Large intestine (tissue), 12 donors: ENCODE measurements at places on chromosomes 7 and 10. TPM values are rescaled to one million over a fixed set of nuclear protein-coding genes. Genes with fewer than 3 reads are reported as not detected.

MINDY4 gene
- polyA plus RNA-seq: 12.3 TPM

- H3K27me3 ChIP-seq: no peaks in the 10 kb centered on the region
- no peak overlapping the region for H3K27ac ChIP-seq
- no peak overlapping the region for H3K4me3 ChIP-seq
- H3K4me1 ChIP-seq: no peaks in the 10 kb centered on the region
These were observed 190.2 kb downstream of the RAMP3 start for GRCh38 chr7:45347804-45348203.

GRCh38 chr7:31957090-31957720 is 113.0 kb downstream of the PDE1C start:
- no peak overlapping the region for H3K27ac ChIP-seq
- no peaks in the 10 kb centered on the region for H3K36me3 ChIP-seq
- H3K4me3 ChIP-seq: no peak overlapping the region
- no peak for DNase-seq
- peaks cover 3% of the 10 kb centered on the region for H3K4me1 ChIP-seq

CHCHD2 gene
- 342 TPM for polyA plus RNA-seq

ASZ1 gene
- not detected for polyA plus RNA-seq

GRCh38 chr10:79219322-79219957 is 127.8 kb upstream of the PPIF start:
- H3K4me1 ChIP-seq: peaks cover 49% of the 10 kb centered on the region
- DNase-seq: no peak
- H3K27ac ChIP-seq: no peak overlapping the region
- H3K36me3 ChIP-seq: peaks cover 49% of the 10 kb centered on the region
- H3K4me3 ChIP-seq: no peak overlapping the region
- no peaks in the 10 kb centered on the region for H3K27me3 ChIP-seq

DNA sequence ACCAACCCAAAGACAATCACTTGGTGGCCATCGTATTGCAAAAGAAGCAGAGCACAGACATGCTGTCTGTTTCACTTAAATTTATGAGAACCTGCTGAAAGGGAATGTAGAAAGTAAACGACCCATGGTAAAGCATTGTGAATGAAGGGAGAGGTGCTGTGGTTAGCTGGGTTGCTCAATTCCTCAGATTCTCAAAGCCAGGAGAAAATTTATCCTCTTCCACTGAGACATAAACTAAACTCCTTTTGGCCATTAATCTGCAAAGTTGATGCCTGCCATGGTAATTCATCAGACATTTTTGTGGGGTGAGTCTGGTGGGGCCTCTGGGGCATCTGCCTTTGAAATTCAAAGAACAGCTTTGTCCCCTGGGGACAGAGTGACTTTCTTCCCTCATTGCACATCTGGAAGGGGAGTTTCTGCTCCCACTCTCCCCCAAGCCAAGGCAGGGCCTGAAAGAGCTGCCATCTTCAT is 951.0 kb downstream of the LRMDA start:
- no peak for DNase-seq
- H3K4me1 ChIP-seq: no peaks in the 10 kb centered on the region
- H3K36me3 ChIP-seq: no peaks in the 10 kb centered on the region
- H3K4me3 ChIP-seq: no peak overlapping the region

DNA sequence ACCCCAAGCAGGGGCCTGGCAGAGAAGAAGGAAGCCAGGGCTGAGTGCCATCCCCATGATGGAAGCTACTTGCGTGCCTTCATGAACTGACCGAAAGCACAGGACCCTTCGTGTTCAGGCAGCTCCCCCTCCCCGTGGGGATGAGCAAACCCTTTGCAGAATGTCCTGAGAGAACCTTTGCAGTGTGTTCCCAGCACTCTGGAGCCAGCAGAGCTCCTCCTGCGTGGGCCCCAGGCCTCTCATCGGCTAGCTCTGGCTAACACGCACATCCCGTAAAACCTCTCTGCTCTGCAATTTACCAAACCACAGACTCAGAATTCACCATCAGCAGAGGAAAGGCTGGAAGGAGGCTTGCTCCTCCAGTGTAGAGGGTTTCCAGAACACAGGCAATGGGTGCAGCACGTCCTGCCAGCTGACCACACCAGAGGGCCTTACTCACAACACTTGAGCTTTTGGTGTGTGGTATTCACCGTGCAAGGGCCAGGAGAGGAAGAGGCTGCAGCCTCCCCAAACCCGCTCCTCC is 3.1 kb downstream of the SH3PXD2A start:
- no peak overlapping the region for H3K27ac ChIP-seq
- no peaks in the 10 kb centered on the region for H3K36me3 ChIP-seq
- H3K4me3 ChIP-seq: no peak overlapping the region
- DNase-seq: no peak
- peaks cover 34% of the 10 kb centered on the region for H3K4me1 ChIP-seq

DNA sequence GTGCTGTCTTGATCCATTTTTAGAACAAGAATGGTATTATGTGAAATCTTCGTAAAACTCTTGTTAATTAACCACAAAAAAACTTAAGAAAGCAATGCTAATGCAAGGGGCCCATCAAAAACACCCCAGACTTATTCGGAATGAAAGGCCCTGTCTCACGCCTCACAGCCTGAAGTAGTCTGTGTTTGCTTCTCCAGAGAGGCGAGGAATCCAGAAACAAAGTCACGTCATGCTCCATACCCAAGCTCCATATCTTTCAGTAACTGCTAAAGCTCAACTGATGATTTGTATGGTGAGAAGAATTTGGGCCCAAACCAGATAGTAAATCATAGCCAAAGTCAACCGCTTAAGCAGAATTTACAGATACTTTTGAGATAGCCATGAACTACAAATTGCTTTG is 155.4 kb downstream of the ATE1 start:
- no peaks in the 10 kb centered on the region for H3K4me1 ChIP-seq
- H3K27me3 ChIP-seq: no peaks in the 10 kb centered on the region
- H3K27ac ChIP-seq: no peak overlapping the region
- no peak for DNase-seq

DNA sequence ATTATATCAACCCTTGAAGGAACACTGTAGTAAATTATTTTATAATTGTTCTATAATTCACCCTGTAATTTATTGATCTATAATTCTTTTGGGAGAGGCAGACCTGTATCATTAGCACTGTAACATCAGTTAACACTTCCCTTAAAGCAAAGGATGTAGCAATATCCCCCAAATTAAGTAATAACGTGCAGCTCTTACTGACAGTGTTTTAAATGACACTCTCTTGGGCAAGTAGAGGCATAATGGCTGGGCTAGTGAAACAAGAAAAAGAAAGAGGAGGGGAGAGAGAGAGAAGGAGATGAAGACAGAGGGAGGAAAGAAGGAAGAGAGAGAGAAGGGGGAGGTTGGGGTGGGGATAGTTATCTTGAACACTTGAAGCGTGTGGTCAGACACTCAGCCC is 161.0 kb upstream of the RNF32 start:
- no peaks in the 10 kb centered on the region for H3K4me1 ChIP-seq
- H3K36me3 ChIP-seq: no peaks in the 10 kb centered on the region
- H3K4me3 ChIP-seq: no peak overlapping the region
- no peak for DNase-seq
- H3K27ac ChIP-seq: no peak overlapping the region

DNA sequence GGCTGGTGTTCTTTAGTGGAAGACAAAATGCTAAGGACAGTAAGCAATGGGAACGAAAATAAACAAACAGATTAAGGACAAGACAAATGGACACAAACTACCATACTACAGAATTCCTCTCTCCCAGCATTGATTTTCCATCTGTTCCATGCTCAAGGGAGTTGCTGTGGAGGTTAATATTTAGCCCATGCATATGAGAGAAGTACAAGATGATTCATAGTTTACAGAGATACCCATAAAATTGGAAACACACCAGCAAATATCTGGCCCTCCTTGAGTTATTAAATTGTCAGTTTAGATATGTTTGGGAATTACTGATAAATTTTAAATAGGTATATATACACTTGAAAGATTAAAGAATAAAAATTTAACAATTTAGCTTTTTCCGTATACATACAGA is 69.8 kb downstream of the GLI3 start:
- no peaks in the 10 kb centered on the region for H3K36me3 ChIP-seq
- H3K4me1 ChIP-seq: no peaks in the 10 kb centered on the region
- H3K4me3 ChIP-seq: no peak overlapping the region
- peak; percentile 41 for DNase-seq

- H3K4me3 ChIP-seq: no peak overlapping the region
These were observed 448.4 kb upstream of the COBL start for GRCh38 chr7:51764976-51765375.

GRCh38 chr7:9242636-9243035 is 809.2 kb downstream of the NXPH1 start:
- no peak for DNase-seq
- H3K4me3 ChIP-seq: no peak overlapping the region
- H3K27ac ChIP-seq: no peak overlapping the region
- no peaks in the 10 kb centered on the region for H3K4me1 ChIP-seq

DNA sequence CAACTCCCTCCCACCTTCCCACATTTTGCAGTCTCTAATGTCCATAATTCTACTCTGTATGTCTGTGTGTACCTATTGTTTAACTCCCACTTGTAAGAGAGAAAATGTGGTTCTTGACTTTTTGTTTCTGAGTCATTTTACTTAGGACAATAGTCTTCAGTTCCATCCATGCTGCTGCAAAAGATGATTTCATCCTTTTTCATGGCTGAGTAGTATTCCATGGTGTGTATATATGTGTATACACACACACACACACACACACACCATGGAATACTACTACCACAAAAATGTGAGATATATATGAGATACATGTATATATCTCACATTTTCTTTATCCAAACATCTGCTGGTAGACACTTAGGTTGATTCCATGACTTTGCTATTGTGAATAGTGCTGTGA is 182.1 kb upstream of the GALNT17 start:
- no peaks in the 10 kb centered on the region for H3K27me3 ChIP-seq
- H3K27ac ChIP-seq: no peak overlapping the region
- no peak overlapping the region for H3K4me3 ChIP-seq
- DNase-seq: no peak
- peaks cover 14% of the 10 kb centered on the region for H3K4me1 ChIP-seq

TEX47 gene
- polyA plus RNA-seq: not detected

DNA sequence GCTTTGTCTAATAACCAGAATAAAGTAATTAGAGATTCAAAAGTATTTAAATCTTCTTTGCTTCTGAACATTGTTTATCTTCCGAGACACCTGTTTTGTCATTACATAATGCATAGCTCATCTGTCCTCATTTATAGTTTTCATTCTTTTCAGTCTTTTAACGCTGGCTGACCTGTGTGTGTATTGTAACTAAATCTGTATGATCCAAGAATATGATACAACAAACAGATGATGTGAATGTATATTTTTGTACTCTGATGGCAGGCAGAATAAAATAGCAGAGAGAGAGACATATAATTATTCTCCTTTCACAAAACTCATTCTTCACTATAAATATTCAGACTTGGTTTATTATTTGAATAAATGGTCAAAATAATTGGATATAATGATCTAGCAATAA is 80.6 kb downstream of the ORC5 start:
- DNase-seq: no peak
- H3K4me1 ChIP-seq: no peaks in the 10 kb centered on the region
- no peak overlapping the region for H3K4me3 ChIP-seq
- no peak overlapping the region for H3K27ac ChIP-seq
- no peaks in the 10 kb centered on the region for H3K27me3 ChIP-seq
- H3K36me3 ChIP-seq: peaks cover 13% of the 10 kb centered on the region

GRCh38 chr10:133122171-133122935 is 34.6 kb downstream of the ADGRA1 start:
- no peaks in the 10 kb centered on the region for H3K36me3 ChIP-seq
- no peak overlapping the region for H3K4me3 ChIP-seq
- no peak for DNase-seq

- no peak overlapping the region for H3K27ac ChIP-seq
- DNase-seq: no peak
- peaks cover 29% of the 10 kb centered on the region for H3K36me3 ChIP-seq
- no peaks in the 10 kb centered on the region for H3K27me3 ChIP-seq
These were observed 114.0 kb downstream of the INPP5A start for GRCh38 chr10:132651511-132652029.

- H3K4me1 ChIP-seq: no peaks in the 10 kb centered on the region
- H3K4me3 ChIP-seq: no peak overlapping the region
- H3K27me3 ChIP-seq: no peaks in the 10 kb centered on the region
- DNase-seq: no peak
- H3K27ac ChIP-seq: no peak overlapping the region
These were observed 72.0 kb downstream of the KMT2C start for GRCh38 chr7:152363798-152364197.

CALN1 gene
- 0.09 TPM for polyA plus RNA-seq

DNA sequence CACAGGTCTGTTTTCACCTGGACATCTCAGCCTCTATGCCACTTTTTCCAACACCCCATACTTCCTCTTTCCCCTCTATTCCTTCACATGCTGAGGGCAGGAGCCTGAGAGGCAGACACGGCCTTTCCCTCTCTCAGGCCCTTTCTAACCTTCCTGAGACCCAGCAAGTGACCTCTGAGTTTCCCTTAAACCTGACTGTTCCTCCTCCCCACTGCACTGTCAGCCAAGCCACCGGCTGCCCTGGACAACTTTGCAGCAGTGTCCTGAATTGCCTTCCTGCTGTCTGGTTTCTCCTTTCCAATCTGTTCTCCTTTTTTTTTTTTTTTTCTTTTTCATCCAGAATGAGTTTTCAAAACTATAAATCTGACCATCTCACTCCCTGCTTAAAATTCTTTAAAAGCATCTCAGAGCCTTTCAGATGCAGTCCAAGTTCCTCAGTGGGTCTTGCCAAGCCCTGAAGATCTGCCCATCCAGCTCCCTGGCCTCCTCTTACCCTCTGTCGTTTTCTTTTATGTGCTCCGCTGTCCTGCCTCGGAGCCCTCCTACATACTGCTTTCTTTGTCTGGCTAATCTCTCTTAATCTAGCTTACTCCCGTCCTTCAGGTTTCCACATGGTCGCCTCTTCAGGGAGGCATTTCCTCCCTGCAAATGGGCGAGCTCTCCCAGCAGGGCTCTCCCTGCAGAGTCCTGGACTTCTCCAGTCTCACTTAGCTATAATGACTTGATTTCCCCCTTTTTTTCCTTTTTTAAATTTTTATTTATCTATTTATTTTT is 30.5 kb downstream of the SLC13A4 start:
- H3K36me3 ChIP-seq: no peaks in the 10 kb centered on the region
- no peak overlapping the region for H3K4me3 ChIP-seq
- no peaks in the 10 kb centered on the region for H3K27me3 ChIP-seq
- no peak overlapping the region for H3K27ac ChIP-seq
- no peak for DNase-seq

DNA sequence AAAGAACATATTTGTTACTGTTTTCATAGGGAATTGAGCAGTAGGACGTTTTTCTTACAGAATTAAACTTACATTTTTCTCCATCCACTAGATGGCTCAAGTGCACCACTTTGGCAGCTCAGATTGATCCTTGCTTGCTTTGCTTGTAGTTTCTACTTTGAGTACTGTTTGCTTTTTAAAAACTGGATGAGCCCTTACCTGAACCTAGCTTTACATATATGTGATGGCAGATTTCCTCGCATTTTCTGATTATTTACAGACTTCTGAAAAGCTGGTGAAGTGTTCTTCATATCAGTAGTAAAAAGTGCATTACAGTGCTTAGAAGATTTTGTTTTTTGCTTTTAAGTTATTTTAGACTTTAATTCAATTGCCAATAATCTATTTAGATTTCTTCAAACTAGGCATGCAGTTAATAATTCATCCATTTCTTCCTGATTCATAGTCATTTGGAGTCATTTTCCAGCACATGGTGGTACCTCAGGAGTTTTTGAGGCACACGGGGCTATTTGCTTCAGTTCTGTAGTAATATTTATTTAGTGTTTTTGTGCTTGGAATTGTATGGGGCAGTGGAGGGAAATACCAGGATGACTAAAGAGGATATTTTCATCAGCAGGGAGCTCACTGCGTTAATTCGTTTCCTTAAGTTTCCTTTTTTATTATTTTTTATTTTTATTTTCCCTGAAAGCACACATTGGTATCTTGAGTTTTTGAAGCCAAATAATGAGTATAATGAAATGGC is 57.3 kb downstream of the MAPK8 start:
- peaks cover 4% of the 10 kb centered on the region for H3K4me1 ChIP-seq
- no peaks in the 10 kb centered on the region for H3K27me3 ChIP-seq
- no peak overlapping the region for H3K27ac ChIP-seq
- peak; percentile 30 for DNase-seq
